ENCODE measurements at places on chromosomes 4 and X. TPM values are rescaled to one million over a fixed set of nuclear protein-coding genes. Genes with fewer than 3 reads are reported as not detected.

F8A3 gene
- total RNA-seq, result 12.8 TPM

CCDC120 gene
- 3.5 TPM for total RNA-seq

STARD8 gene
- total RNA-seq, result 0.36 TPM

HPGD gene
- total RNA-seq, result 5.5 TPM

EGFL6 gene
- 2.1 TPM for total RNA-seq

All from activated CD8-positive, alpha-beta T cell treated with anti-CD3 and anti-CD28 coated beads for 36 hours (primary cell).